ENCODE measurements at places on chromosomes 5 and 9.

GRCh38 chr5:96227957-96228356 is 205.1 kb downstream of the PCSK1 start:
- no peaks in the 10 kb centered on the region for H3K27me3 ChIP-seq
- H3K4me1 ChIP-seq, result peaks cover 58% of the 10 kb centered on the region
- H3K27ac ChIP-seq, result peak overlapping the region; percentile 80
- peak overlapping the region; percentile 23 for H3K4me3 ChIP-seq
- no peak for DNase-seq

- peaks cover 38% of the 10 kb centered on the region for H3K36me3 ChIP-seq
- H3K4me1 ChIP-seq, result no peaks in the 10 kb centered on the region
- H3K4me3 ChIP-seq, result no peak overlapping the region
- no peak for DNase-seq
- H3K27me3 ChIP-seq, result peaks cover 2% of the 10 kb centered on the region
- no peak overlapping the region for H3K27ac ChIP-seq
Observed at GRCh38 chr9:135823036-135823435, 84.3 kb downstream of the CAMSAP1 start.

GRCh38 chr9:114638404-114638803 is 19.2 kb downstream of the TEX53 start:
- H3K36me3 ChIP-seq, result no peaks in the 10 kb centered on the region
- no peaks in the 10 kb centered on the region for H3K27me3 ChIP-seq
- peaks cover 13% of the 10 kb centered on the region for H3K4me1 ChIP-seq
- DNase-seq, result no peak

- no peak overlapping the region for H3K27ac ChIP-seq
- H3K36me3 ChIP-seq, result peaks cover 31% of the 10 kb centered on the region
- H3K4me1 ChIP-seq, result peaks cover 7% of the 10 kb centered on the region
- no peak overlapping the region for H3K4me3 ChIP-seq
- no peak for DNase-seq
Observed at GRCh38 chr9:133333566-133333965, 2.4 kb downstream of the SURF6 start.

DNA sequence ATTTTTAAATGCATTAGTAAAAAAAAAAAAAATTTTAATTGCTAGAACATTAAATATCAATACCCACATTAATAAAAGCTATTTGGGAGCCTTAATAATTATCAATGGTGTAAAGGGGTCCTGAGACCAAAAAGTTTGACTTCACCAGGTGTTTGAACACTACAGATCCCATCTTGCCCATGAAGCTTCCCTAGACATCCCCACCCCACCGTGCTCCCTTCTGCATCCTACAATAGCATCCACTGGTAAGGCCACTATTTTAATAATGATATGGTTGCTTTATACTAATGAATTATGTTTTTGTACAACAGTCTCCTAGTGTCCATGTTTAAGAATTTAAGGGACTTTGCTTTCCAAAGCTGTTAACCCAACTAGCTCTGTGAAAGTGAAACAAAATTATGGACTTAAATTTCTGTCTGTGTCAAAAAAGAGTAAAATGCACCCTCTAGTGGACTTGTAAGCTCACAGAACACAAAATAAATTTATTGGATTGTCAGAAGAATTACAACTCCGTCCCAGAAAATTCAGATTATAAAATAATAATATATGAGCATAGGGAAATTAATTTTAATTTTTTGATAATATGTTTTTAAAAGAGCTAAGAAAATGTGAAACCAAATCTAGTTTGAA is 76.0 kb downstream of the ARL15 start:
- peaks cover 6% of the 10 kb centered on the region for H3K4me1 ChIP-seq
- H3K4me3 ChIP-seq, result peak overlapping the region; percentile 82
- H3K27me3 ChIP-seq, result peaks cover 2% of the 10 kb centered on the region

Measured in HFFc6 (cell line).